NCI-H1930 (cell line): ENCODE measurements at places on chromosomes 11 and 22.

GRCh38 chr22:48096411-48096810 is 1334.0 kb downstream of the TBC1D22A start:
- DNase-seq, result no peak

GRCh38 chr11:131297441-131297840 is 73.0 kb upstream of the NTM start:
- no peak for DNase-seq

DNA sequence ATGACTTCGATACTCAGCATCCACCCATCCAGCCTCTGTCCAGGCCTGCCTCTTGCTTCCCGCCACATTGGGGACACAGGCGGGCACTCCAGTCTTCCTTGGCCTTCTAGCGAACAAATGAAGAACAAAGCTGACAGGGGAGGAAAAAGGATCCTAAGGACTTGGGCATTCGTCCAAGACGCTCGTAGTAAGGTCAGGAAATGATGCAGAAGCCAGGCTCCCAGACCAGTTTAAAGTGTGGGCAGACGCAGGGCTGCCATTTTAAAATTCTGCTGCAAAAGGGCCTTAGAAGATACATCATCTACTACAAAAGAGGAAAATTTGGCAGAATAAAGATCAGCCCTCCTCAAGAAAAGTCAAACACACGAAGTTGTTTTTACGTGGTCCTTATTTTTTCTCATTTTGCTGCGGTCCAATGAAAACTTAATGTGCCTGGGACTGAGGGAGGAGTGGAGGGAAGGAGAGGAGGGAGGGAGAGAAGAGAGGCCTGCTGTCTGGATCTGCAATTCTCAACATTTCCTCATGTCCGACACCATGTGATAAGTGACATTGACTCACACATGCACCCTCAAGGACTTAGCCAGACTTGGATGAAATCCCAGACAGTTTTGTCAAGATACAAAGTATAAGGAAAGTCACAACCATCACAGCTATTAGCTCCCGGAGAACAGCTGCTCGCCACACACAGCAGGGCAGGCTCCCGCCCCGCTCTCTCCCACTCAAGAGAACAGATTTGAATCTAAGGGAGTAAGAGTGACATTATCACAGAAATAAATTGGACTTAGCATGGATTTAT is 5.7 kb downstream of the DNAL4 start:
- DNase-seq, result no peak

DNA sequence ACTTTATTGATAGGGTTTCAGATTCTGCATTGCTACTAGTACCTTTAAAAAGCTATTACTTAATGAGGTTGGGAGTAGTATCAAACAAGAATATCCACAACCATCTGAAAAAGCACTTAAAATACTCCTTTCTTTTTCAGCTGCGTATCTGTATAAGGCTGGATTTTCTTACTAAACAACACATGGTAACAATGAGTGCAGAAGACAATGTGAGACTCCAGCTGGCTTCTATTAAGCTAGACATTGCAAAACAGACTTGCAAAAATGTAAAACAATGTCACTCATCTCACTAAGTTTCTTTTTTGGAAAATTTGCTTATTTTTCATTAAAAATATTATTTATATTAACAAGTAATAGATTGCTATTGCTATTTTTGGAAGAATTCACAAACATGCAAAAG is 132.6 kb downstream of the WNT11 start:
- DNase-seq, result no peak

DNA sequence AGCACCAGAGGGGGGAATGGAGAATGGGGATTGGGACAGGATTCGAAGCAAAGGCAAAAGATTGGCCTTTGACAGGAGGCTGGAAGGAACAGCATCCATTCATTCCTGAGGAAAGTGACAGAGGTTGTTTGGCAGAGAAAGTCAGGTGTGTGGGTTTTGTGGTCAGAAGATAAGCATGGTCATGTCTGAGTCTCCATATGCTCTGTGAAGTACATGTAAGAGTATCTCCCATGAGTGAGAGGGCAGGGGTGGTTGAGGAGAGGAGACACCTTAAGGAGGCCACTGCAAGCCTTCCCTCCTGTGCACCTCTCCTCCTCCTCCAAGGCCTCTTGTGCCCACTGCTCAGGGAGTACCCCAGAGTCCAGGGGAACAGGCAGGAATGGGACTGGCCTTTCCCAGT is 1.9 kb upstream of the NLRP10 start:
- no peak for DNase-seq

DNA sequence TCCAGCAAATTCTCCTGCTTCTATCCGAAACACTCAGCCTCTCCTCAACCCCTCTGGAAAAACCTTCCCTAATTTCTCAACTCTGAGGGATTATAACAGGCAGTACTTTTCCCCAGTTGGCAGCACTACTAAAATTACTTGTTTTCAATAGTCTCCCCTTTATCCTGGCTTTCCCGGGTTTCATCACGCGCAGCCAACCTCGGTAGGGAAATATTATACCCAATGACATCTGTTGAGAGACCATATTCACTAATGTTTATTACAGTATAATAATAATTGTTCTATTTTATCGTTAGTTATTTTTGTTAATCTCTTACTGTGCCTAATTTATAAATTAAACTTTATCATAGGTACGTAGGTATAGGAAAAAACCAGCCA is 330 bp upstream of the POLD3 start:
- DNase-seq, result no peak

DNA sequence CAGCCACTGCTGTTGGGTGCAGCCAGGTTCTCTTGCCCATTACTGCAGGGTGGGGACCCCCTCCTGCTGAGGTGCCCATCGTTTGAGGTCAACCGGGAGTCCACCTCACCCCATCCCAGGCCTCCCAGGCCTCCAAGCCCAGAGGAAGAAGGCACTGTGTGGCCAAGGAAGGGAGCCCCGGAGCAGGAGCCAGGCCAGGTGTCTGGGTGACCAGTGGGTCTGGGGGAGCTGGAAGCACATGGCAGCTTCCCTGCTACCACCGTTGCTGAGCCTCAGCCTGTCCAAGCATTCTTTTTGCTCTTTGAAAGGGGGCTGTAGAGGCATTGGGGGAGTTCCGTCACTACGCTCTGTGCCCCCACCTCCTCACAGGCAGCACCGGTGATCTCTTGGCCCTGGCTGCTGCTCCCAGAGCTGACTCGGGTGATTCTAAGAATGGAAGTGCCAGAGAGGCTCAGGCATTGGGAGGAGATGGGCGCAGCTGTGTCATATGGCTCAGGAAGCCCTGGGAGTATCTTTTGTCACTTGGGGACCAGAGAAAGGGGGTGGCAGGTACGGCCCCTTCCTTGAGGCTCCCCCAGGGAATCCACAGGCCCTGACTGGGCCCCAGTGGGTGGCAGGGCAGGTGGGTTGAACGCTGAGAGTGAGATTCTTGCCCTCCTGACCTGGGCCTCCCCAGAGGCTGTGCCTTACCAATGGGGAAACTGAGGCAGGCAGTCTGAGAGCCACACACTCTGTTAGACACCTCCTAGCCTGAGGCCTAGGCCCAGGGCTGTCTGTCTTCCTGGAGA is 1.9 kb downstream of the SEPTIN5 start:
- DNase-seq, result no peak

DNA sequence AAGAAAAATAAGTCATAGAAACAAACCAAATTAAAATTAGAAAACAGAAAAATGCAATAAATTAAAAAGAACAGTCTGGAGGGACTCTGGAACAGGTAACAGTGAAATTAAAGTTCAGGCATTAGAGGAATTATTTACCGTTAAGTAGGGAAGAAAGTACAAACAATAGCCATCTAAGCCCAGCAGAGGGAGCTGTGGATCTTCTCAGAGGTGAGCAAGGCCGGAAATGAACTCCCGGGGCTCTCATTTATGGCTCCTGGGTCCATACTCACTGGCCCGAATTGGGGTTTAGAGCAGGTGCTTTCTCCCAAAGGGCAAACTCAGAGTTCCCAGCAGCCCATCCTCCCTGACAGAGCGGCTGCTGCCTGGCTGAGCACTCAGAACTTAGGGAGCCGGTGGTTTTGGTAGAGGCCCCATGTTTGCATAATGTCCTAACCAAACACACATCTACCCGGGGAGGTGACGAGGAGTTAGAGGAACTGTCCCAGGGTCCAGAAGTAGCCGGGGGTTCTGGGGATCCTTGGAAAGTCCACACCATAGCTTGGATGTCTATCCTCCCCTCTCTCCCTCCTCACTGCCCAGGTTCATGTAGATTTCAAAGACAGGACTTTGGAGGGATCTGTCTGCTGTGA is 87.8 kb upstream of the VPREB1 start:
- peak; percentile 48 for DNase-seq

- no peak for DNase-seq
Measured at GRCh38 chr11:103109818-103110388, 677 bp downstream of the DYNC2H1 start.

DNA sequence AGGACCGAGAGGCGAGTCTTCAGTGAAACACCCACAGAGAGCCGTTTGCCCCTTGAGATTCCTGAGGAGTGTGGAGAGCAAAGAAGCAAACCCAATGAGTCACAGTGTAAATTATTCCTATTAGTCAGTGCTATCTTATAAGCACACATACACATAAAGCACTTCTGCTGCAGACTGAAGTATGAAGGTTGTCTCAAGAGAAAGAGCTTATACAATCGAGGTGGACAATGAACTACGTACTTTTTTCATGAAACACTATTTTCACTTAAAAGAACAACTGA is 37.3 kb downstream of the GALNT18 start:
- no peak for DNase-seq

- DNase-seq, result no peak
Measured at GRCh38 chr11:116207019-116207418, 565.8 kb downstream of the BUD13 start.

DNA sequence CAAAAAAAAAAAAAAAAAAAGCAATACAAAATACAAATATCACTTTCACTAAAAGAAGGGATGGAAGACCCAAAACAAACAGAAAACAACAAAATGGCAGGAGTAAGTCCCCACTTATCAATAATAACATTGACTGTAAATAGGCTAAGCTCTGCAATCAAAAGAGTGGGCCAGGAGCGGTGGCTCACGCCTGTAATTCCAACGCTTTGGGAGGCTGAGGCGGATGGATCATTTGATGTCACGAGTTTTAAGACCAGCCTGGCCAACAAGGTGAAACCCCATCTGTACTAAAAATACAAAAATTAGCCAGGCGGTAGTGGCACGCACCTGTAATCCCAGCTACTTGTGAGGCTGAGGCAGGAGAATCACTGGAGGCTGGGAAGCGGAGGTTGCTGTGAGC is 9.8 kb upstream of the PPP6R3 start:
- DNase-seq, result no peak

DNA sequence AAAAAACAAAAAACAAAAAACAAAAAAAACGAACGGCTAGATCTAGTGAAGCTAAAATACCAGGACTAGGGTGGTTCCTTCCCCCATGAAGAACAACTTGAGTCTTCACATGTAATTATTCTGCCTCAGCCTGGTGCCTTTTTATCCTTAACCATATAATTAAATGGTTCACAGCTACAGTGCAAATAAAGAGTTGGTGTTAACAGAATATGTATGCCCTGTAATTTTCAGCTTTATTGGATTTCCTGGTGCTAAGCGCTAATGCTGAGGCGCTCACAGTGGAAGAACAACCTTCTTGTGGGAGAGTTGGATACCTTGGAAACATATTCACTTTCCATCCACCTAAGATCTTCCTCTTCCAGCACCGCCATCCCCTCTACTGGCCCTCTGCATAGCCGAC is 158.5 kb upstream of the SORL1-AS1 start:
- DNase-seq, result no peak

DNA sequence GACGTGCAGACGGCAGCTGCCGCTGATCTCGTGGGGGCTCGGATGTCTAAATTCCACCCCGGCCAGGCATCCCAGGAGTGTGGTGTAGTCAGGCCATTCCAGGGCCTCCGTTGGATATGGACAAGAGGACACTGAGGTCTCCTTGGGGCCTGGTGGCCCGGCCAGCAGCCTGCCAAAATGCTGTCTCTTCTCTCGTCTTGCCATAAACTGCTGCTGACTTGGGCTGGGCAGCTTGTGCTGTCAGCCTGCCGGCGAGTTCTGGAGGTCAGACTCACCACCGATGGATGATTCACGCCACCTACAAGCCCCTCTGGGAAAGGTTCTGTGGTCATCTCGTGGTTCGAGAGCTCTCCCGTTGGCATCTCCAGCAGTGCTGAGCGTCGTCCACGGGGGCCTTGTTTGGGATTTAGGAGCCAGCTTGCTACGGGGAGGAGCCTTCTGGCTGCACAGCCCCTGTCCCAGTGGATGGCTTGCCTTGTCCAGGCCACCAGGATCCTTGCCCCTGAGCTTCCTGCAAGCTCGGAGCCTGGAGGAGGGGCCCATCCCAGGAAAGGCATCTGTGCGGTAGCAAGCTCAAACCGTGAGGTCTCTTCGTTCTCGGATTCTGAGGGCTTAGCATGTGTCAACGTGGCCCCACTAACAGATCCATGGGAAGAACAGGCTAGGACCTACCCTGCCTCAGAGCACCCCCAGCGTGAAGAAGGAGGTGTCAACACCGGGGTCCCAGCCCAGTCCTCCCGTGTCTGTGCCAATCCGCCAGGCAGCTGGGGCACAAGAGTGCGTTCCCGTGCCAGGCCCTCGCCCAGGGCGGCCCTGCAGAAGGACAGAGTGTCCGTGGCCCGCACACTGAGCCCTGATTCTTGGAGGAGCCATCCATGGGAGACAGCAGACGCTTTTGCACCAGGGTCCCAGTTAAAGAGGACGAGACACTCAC is 1114.1 kb downstream of the BRD1 start:
- no peak for DNase-seq

DNA sequence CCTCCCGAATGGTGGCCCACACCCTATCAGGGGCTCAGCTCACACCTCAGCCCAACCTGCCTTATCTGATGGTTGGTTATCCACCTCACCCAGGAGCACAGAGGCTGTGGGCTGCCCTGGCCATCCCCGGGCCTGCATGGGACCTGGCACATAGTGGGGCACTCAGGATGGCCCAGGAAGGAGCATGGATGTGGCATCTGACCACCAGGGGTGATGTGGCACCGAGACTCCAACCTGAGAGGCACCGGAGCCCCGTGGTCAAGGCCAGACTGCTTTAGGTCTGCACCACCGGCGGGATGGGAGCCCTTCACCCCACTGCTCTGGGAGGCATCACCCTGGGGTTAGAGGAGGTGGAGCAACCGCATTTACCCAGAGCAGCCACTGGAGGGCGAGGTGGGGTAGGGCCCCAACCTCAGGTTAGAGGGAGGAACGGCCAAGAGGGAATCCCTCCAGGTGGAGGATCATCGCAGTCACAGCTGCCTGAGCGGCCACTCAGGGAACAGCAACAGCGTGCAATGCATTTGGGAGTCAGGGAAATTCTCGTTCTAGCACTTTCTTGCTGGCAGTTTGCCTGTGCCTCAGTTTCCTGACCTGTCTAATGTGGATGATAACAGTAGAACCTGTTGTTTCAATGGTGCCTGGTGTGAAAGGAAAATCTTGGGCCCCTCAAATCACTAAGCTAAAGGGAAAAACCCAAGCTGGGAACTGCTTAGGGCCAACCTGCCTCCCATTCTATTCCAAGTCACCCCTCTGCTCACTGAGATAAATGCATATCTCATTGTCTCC is 52.9 kb upstream of the CARS1 start:
- DNase-seq, result peak; percentile 18

- no peak for DNase-seq
Measured at GRCh38 chr11:36010010-36010740, 66.3 kb downstream of the LDLRAD3 start.

- DNase-seq, result no peak
Measured at GRCh38 chr11:68940651-68941323, 37.1 kb downstream of the IGHMBP2 start.

- no peak for DNase-seq
Measured at GRCh38 chr22:49930596-49931412, 12.4 kb downstream of the CRELD2 start.
